ENCODE measurements at places on chromosomes 11 and 22.

DNA sequence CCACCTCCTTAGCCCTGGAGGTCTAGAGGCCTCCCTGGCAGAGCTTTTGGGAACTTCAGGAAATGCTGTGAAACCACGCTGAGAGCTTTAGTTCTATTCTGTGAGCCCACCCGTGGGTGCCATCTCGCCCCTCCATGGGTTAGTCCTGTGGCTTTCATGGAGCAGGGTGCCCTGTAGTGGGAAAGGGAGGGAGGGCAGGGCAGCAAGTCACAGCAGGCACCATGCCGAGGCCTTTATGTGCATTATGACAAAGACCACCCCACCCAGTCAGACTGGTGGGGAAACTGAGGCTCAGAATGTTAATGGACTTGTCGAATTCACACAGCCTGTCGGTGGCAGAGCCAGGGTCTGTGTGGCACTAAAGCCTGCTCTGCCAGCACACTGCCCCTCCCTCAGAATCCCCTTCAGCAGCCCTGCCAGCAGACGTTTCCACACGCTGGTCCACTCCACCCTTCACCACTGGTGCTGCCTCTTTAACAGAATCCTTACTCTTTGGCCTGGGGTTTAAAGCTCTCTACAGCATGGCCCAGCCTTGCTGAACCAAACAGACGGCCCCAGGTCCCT is 13.4 kb downstream of the TMPRSS13 start:
- no peak for DNase-seq

DNA sequence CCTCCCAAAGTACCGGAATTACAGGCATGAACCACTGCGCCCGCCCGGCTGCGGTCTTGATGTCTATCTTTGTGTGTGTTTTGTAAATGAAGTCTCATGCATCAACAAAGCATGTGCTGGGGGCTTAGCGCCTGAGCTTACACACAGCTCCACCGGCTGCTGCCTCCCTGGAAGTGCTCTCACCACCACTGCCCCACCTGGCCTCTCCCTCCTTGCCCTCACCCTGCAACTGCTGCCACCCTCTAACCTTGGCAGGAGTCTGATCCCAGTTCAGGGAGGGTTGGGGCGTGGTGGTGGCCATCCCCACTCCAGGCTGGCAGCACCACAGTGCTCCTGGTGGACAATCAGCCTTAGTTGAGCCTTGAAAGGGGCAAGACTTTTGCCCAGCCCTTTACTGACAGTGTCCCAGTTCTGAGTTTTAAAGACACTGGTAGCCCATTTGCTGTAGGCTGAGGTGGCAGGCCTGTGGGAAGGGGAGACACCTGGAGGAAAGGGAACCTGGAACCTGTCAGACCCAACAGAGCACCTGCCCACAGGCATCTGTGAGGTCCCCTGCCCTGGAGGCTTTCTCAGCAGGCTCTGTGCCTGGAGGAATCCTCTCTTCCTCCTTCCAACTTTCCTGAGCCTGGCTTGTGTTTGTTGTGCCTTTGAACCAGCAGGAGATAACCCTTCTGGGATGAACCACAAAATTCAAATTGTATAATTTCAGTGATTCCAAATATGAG is 42.4 kb upstream of the WEE1 start:
- DNase-seq: no peak

DNA sequence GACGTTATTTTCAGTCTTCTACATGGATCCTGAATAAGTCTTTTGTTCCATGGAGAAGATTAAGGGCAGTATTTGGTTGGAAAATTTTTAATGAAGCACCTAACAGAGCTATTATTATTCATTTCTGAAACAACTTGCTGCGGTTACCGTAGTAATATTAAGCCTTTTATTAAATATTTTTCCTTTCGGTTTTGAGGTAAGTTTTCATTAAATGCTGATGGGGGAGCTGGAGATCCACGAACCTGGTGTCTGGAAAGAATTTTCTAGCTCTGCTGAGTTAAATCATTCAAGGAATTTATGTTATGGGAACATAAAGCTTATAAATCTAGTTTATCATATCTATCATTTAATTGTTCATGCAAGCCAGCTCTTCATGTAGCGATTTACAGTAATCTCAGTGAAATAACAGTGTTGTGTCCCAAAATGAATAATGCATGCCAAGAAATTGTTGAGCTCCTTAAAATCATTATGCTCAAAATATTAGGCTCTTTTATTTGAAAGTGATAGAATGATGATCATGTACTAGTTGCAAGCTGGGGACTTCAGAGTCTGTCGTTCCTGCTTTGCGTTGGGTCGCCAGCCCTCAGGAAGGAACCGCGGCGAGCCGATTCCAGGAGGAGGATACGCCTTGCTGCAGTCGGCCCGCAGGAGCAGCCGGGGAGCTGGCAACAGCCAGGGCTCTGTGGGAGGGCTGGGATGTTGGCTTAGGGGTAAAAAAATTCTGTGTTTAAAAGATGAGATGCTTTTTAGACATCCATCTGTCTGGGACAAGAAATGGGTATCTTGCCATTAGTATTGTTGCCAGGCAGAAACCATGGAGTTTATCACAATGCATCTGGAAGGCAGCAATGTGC is 83.1 kb downstream of the TBC1D22A start:
- DNase-seq: no peak

GRCh38 chr22:17161991-17162390 is 2.9 kb upstream of the HDHD5 start:
- no peak for DNase-seq

- DNase-seq: no peak
Measured at GRCh38 chr11:64771861-64772260, 6.5 kb downstream of the SF1 start.

GRCh38 chr22:36199001-36199551 is 2.5 kb downstream of the APOL4 start:
- DNase-seq: no peak

DNA sequence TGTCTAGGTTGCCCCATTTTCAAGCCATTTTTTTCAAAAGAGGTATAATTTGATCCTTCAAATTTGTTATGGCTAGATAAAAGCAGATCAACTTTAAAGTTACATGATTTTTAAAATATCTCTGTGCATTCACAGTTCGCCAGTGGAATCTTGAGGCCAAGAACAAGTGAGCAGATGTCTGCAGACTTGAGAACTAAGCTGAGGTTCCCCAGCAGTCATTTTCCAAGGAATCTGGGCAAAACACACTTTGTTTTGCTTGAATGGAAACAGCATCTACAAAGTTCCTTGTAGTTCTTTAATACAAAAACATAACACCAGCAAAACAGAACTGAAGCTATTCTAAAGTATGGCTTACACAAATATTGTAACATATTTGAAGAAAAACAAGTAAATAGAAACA is 7.7 kb downstream of the MPPED2 start:
- no peak for DNase-seq

DNA sequence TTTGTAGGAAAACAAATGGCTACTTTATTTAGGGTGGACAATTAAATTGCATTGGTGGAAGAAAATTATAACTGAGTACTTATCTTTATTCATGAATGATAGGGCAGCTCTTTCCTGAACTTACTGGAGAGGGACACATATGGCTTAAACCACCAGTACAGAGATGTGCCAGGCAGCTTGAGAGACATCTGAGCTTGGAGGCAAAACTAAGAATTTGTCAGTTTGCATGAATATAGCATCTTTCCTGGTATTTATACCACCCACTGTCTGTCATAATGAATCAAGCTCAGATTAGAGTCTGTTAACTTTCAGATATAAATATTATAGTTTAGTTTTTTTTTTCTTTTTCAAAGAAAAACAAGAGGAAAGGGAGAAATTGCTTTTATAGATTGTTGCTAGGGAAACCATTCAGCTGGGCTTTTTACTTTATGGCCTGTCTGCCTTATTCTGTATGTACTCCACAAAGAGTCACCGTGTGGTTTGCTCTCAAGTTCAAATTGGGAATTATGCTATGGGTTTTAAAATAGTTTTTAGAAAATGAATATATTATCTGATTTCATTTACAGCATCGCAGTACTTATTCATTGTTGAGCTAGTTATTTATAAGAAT is 477.0 kb upstream of the CHORDC1 start:
- DNase-seq: no peak

DNA sequence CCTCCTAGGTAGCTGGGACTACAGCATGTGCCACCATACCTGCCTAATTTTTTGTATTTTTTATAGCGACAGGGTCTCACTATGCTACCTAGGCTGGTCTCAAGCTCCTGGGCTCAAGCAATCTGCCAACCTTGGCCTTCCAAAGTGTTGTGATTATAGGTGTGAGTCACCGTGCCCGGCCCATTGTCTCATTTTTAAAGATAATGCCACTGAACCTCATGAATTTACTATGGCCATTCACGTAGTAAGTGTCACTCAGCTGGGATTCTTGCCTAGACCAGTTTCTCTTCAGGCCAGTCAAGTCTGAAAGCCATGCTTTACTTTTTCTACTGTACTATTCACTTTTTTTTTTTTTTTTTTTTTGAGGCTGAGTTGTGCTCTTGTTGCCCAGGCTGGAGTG is 22.4 kb downstream of the DEPDC5 start:
- no peak for DNase-seq

DNA sequence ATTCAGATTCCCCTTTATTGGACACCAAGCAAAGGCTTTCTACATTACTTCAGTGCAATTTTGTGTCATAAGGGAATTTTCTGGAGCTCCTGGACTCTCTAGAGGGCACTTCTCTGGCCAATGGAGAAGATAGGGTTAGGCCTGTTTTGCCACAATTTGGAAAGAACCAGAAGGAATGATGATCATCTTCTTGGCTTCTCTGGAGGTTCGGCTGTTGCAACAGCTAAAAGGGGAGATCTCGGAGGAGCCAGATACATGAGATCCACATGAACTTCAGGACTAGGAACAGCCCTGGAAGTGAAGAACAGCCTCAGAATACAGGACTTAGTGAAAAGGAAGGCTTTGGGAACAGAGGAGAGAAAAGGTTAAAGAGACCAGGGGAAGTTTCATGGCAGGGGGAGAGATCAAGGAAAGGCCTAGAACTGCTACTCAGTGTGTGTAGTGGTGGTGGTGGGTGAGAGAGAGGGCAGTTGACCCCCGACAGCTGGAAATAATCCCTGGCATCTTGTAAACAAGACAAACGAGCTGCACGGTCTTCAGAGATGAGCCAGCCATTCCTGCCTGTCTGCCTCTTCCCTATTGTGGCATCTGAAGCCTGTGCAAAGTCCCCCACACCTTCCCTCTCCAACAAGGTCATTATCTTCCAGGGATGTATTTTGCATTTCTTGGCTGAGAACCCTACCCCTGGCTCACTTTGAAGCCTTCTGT is 83.8 kb downstream of the CCDC81 start:
- DNase-seq: no peak

GRCh38 chr11:101211407-101211975 is 81.9 kb upstream of the PGR start:
- DNase-seq: no peak

DNA sequence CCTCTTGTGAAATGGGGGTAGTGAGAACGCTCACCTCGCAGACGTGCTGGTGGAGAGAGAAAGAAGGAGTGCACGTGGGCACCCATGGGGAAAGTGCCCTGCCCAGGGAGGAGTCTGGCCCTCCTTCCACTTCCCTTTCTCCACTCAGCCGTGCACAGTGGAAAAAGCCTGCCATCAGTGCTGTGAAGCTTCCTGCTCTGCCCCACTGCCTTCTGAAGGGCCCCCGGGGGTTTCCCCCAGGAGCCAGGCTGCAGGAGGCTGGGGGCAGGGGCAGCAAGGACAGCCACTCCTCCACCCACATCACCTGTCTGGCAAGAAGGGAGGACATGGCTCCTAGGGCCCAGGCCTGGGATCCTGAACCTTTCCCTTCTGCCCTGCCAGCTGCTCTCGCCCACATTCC is 7.6 kb downstream of the TP53I11 start:
- DNase-seq: peak; percentile 63

DNA sequence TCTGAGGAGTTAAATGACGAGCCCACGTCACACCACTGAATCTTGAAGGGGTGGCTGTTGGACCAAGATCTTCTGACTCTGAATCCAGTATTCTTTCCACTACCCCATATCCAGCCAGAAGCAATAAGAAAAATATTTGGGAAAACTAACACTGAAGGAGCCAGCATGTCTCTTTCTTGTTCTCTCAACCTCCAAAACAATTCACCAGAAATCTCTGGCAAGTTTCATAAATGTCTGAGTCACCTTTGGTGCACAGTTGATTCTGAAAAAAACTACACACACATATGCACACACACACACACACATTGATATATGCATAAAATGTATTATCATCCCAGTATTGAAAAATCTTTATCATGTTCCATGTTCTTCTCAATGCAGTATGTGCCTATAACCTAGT is 104.3 kb upstream of the BLID start:
- no peak for DNase-seq

GRCh38 chr11:267491-267994 is 10.7 kb upstream of the NLRP6 start:
- no peak for DNase-seq

- no peak for DNase-seq
Measured at GRCh38 chr22:21948824-21949568, 3.7 kb downstream of the PPM1F start.

DNA sequence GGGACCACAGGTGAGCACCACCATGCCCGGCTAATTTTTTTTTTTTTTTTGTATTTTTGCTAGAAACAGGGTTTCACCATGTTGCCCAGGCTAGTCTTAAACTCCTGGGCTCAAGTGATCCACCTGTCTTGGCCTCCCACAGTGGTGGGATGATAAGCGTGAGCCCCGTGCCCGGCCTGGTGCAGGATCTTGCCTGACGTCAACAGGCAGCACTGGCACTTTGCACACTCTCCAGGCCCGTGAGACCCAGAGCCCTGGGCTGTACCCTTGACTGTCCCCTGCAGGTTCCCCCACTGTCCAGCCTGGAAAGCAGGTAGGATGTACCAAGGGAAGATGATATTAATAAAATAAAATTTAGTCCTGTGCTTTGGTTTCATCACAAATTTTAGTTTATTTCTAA is 29.1 kb upstream of the PANX2 start:
- no peak for DNase-seq

GRCh38 chr11:128680906-128681305 is 13.0 kb upstream of the FLI1 start:
- DNase-seq: no peak

DNA sequence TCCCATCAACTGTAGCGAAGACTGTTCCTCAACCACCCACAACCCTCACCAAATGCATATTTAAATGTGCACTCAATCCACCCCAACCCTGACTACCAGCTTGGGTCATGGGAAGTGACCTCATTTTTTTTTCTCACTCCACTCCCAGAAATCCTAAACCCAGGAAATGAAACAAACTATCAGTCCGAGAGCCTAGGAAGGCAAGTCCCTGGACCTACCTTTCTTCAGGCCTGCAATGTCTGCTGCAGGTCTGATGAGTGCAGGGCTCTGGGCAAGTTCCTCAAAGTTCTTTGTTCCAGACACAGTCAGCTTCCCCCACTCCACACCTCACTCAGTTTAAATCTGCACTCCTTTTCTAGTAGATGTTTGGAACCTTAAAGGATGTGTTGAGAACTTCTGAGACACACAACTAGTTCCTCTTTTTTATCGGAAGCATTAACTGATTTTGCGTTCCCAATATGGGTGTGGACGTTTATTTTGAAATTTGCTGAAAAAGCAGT is at the start of gene MS4A4E:
Gene MS4A4E, minus strand, starts transcription at position 398 of the 500 bp plus-strand sequence. CDS start 13,082 bp downstream, outside the sequence.
- DNase-seq: no peak

DNA sequence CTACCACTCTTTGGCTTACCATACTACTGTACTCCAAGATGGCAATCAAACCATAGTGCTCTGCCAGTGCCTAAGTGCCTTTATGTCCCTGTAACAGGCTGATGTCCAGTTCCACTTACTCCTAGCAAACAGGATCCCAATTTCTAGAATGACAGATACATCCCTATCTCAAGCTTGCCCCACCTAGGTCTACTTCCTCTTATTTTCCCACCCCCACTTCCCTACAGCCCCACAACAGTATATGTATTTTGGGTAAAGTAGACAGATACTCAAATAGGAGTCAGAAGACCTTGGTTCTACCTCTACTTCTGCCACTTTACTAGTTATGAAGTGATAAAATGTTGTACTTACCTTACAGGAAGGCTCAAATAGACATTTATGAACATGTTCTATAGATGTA is 24.1 kb downstream of the SIK3 start:
- DNase-seq: no peak

All from NCI-H1092 treated with DMSO at 0.1 percent for 48 hours (cell line).